ENCODE measurements at places on chromosomes 5 and 9.

DNA sequence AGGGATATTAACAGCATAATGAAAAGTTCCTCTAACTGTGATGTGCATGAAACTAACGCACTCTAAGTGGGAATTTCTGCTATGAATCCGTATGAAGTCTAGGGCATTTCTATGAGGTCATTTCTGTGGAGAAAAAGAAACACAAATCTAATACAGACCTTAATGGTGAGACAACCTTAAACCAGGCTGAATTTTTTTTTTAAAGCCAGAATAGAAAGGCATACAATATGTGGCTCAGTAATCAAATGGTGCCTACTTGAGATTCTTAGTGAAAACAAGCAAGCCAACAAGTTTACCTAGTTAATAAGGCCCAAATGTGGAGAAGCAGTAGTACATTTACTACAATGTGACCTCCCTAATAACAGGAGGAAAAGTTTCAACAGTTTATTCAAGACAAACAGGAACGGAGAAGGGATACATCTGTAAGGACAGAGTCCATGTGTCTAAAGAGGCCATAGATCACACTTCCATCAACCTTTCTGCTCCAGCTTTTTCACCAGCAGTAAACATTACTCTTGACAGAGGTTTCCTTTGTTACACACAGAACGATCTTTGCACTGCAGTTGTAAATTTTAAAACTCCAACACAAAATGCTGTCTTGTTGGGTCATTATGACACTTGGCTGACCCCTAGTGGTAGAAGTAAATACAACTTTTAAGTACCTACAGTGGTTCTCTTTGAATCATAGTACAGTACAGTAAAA lies 26.2 kb downstream of the CARNMT1 start:
- DNase-seq = peak; percentile 39

- no peak for DNase-seq
These were observed 183.9 kb downstream of the C9orf50 start for GRCh38 chr9:129436751-129437625.

- DNase-seq = no peak
These were observed 167.7 kb downstream of the ACTL7B start for GRCh38 chr9:108688051-108688450.

DNA sequence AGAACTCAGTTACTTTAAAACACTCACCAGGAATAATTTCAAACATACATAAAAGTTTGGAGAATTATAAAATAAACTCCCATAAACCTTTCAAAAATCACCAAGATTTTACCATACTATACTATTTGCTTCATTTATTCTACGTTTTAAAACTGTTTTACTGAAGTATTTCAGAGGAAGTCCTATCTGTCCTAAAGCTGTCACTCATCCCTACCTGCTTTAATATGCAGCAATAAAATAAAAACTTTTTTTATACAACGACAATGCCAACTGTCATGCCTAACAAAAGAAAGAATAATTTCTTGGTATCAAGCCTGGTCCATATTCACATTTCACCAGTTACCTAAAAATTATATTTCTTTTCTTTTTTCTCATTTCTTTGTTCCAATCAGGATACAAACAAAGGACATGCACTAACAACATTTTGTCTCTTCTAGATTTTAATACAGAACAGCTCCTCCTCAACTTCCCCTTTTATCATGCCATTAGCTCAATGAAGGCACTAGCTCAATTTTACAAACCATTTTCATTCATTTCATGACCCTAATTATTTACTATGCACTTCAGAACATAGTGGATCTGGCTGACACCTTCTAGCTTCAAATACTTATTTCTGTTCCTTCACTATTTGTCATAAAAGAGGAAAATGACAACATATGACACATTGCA lies 135.2 kb downstream of the GNAQ start:
- DNase-seq = no peak

DNA sequence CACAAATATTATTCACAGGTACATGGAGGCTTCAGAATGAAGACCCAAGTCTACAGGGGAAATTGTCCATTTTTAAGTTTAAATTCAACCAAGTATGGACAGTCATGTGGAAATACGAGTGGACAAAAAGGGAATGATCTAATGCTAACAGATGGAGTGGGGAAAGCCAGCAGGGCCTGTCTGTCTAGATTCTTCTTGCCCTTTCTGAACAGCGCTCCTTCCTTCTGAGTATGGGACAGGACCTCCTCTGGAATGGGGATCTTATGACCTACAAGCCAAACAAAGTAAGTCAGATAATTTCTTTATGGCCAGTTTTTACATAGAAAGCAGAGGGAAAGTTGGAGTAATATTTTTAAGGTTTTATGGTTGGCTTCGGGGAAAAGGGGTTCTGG lies 119.8 kb upstream of the NEK6 start:
- no peak for DNase-seq

GRCh38 chr5:35183556-35183955 lies 46.7 kb downstream of the PRLR start:
- DNase-seq = no peak

GRCh38 chr5:181222630-181223057 lies 437 bp upstream of the TRIM41 start:
- no peak for DNase-seq
